Caki2 (cell line): ENCODE measurements at places on chromosomes 1 and 21.

GRCh38 chr1:3469849-3470649 lies 15.6 kb downstream of the ARHGEF16 start:
- no peak for DNase-seq

GRCh38 chr1:46594063-46594462 lies 10.0 kb downstream of the MKNK1 start:
- no peak for DNase-seq

DNA sequence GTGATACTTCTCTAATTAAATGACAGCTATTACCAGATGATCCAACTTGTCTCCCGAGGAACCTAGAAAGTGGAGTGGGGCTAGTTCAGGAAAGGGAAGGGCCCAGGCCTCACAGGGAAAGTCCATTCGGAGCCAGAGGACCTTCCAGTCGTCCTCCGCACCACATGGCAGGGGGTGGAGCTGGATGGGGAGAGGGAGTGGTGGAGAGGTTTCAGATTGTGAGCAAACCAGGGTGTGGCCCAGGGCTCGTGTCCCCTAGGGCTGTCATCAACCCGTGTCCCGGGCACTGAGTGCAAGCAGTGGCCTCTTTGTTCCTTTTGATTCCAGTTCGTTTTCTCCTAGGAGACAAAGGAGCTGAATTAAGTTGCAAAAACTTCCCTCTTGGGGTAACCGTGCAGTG lies 114.9 kb downstream of the HUNK start:
- DNase-seq: no peak

GRCh38 chr1:15220024-15220392 lies 27.0 kb upstream of the FHAD1 start:
- no peak for DNase-seq

DNA sequence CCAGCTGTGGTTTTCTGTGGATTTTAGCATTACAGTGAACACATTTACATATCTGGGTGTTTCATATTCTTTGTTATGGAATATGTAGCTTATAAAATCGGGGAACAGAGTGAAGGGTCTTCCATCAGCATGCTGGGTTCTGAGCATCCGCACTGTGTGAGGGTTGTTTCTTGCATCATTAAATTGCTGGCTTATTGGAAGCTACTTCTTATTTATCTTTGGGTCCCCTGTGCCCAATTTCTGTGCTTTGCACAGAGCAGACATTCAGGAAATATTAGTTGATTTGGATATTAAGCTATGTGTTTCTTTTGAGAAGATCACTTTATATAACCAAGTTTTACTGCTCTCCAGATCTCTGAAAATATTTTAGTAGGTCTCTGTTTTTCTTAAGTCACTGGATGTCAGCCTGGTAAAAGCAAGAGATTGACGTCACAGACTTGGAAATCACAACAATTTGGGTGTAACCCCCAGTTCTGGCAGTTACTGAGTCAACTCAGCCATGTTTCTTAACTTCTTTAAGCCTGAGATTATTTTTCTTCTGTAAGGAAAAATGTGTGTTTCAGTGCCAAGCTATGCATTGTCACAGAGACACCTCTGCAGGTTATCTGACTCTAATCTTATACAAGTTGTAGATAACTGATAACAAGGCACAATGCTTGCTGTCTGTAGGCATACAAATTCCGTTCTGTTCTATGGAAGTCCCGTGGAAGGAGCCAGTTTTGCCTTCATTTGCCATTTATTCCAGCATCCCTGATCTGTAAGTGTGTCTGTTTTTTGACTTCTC lies 258.3 kb upstream of the KAZN start:
- DNase-seq: no peak

DNA sequence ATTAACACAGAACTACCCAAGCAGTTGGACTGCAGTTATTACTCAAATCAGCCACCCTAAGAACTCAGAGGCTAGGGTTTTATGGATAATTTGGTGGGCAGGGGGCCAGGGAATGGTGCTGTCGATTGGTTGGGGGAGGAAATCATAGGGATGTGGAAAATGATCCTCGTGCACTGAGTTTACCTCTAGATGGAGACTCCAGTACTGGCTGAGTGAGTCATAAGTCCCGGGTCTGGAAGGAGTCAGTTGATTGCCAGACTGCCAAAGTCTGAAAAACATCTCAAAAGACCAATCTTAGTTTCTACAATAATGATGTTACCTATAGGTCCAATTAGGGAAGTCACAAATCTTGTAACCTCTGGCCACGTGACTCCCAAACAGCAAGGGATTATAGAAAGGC lies 257.5 kb upstream of the PRMT6 start:
- no peak for DNase-seq

GRCh38 chr1:2047749-2048729 lies 2.2 kb upstream of the PRKCZ start:
- DNase-seq: no peak

GRCh38 chr1:30738040-30738714 lies 14.8 kb upstream of the MATN1 start:
- DNase-seq: no peak

DNA sequence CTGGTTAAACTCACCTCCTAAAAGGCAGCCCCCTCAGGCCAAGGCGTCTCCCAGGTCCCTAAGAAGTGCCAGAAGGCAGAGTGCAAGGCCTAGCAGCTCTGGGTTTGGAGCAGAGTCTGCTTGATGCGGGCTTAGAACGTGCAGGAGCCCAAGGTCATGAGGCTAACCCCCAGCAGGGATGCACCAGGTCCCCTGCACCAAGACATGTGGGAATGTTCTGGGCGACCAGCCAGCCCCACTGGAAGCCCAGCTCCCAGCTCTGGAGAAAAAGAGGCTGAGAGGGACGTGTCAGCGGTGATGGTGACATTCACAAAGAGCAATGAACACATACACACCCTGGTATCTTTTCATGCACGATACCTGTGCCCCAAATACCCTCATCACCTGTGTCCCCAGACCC lies 5.1 kb downstream of the LRRN2 start:
- no peak for DNase-seq

GRCh38 chr1:76951153-76951552 lies 83.9 kb downstream of the ST6GALNAC5 start:
- no peak for DNase-seq

DNA sequence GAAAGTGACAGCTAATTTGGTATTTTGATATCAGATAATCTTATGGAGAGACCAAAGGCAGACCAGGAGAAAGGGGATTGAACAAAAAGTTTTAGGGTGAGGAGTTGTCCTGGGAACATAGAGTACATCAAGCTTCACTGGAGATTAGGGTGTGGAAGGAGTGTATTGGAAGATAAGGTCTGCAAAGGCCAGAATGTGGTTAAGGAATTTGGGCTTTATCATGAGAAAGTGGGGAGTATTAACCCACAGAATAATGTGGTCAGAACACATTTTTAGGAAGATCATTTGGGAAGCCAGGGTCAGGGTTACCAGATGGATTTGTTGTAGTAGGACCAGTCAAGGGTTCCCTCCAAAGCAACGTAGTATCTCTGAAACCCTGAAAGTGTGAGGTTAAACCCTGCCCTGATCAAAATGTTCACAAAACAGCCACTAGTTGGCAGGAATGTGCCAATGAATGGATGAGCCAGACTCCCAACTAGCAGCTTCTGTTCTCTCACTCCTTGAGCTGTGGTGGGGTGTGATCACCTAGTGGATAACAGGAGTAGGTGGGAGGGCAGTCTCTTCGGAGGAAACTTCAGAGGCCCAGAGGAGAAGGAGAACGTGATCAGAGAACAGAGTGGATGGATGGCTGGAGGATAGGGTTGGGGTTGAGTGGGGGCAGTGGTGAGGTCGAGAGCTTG lies 35.8 kb downstream of the SLC2A1 start:
- DNase-seq: peak; percentile 67

DNA sequence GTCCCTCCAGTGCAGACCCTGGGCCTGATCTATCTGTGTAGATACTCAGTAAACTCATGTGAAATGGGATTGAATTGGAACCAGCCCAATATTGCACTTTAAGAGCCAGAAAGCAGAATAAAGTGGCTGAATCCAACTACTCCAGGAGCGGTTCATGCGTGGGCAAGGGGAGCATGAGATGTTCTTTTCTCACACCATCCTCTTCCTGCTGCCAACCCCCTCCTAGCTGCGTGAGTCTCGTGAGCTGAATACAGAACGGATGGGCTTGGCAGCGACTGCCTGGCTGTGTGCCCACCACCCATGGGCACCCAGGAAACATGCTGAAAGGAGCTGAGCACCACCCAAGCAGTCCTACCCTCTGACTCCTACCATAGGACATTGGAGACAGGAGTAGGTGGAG lies 128.3 kb downstream of the ELAVL4 start:
- DNase-seq: no peak

- no peak for DNase-seq
Observed at GRCh38 chr1:3462356-3463012, 8.0 kb downstream of the ARHGEF16 start.

GRCh38 chr1:5682626-5683225 lies 309.5 kb downstream of the NPHP4 start:
- DNase-seq: no peak

- no peak for DNase-seq
Observed at GRCh38 chr1:234253732-234254131, 119.5 kb upstream of the COA6 start.

DNA sequence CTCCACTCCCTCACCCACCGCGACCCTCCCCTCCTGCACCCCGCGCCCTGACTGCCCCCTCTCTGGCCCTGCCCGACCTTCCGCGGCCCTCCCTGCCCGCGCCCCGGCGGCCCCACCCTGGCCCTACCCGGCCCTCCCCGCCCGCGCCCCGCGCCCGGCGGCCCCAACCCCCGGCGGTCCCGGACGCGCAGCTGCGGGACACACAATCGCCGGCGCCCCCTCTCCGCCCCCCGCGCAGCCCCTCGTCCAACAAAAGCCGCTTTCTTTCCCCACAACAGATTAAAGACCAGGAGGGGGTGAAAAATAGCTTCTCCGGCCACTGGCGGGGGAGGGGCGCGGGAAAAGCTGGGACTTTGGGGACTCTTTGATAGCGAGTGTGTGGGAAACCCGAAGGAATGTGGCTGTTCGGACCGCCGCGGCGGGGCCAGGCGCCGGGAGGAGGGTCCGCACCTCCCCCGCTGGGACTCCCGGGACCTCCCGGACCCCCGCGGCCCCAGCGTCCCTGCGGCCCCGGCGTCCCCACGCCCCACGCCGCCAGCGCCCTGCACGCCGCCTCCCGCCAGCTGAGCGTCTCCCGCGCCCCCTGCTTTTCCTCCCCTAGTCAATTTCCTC lies 8.8 kb upstream of the ID3 start:
- DNase-seq: no peak

- DNase-seq: no peak
Observed at GRCh38 chr1:36951292-36951750, 83.0 kb downstream of the GRIK3 start.

DNA sequence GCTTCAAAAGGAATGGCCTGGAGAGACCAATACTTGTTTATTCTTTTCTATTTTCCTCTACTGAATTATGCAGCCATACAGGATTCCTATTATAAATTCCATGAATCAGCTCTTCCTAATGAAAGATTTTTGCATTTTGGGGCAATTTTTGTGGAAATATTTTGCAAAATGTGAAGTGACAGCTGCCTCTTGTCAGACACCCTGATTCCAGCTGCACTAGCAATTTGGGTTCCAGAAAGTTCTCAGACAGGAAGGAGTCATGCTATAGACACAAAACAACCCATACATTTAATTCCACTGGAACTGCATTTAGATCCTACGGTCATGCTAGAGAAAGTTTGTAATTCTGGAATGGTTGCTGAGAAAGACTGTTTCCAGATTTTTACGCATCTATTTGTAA lies 119.5 kb downstream of the XCL2 start:
- no peak for DNase-seq

GRCh38 chr1:19240673-19241538 lies 10.4 kb downstream of the EMC1 start:
- DNase-seq: peak; percentile 54

DNA sequence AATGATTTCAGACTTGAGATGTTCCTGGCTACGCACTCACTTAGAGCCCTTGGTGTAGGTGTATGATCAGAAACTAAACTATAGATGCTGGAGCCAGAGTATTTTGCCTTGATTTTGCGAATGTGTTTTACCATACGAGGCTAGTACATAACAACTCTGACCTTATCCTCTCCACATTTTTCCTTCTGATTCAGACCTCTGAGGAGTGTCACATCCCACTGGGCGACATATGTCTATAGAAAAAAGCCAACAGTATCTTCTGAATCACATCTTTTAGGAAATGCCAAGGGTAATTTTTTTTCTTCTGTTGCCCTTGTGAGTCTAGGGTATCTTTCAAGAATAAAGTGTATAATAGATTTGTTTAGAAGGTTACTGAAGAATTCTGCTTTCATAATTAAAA lies 49.6 kb downstream of the AK4 start:
- no peak for DNase-seq

DNA sequence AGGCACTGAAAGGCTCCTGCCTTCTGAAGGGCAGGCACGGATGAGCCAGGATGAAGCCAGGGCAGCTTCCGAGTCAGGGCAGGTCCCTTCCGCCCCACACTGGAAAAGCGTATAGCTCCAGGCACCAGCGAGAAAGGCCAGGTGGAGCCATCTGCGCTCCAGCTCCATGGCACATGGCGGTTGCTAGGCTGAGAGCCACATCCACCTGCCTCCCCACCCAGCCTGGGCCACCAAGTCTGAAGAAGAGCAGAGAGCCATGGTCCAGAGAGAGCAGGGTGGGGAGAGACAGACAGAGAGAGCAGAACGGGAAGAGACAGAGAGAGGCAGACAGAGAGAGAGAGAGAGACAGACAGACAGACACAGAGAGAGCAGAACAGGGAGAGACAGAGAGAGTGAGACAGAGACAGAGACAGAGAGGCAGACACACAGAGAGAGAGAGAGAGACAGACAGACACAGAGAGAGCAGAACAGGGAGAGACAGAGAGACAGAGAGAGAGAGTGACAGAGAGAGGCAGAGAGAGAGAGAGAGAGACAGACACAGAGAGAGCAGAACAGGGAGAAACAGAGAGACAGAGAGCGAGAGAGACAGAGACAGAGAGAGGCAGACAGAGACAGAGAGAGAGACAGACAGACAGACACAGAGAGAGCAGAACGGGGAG lies 5.2 kb downstream of the FNDC10 start:
- DNase-seq: no peak

GRCh38 chr21:38468989-38469388 lies 29.3 kb downstream of the ERG start:
- DNase-seq: no peak

- no peak for DNase-seq
Observed at GRCh38 chr1:169795687-169796086, 980 bp upstream of the METTL18 start.

DNA sequence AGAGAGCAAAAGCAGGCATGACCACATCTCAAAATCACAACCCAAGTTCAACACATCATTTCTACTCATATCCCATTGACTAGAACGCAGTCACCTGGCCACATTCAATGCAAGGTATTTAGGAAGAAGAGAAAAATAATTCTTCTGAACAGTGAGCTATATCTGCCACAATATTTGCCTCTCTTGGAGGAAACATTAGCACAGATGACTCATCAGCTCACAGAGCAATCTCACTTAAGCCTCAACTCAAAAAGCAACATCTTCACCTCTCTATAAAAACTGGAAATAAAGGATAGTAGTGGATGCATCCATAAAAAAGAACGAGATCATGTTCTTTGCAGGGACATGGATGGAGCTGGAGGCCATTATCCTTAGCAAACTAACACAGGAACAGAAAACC lies 143.9 kb upstream of the FMN2 start:
- DNase-seq: no peak

GRCh38 chr1:153677718-153678518 lies 570 bp upstream of the NPR1 start:
- no peak for DNase-seq
